Left ventricle myocardium inferior (tissue), 1 donor: ENCODE measurements at places on chromosomes 16 and 17. TPM values are rescaled to one million over a fixed set of nuclear protein-coding genes. Genes with fewer than 3 reads are reported as not detected.

DNA sequence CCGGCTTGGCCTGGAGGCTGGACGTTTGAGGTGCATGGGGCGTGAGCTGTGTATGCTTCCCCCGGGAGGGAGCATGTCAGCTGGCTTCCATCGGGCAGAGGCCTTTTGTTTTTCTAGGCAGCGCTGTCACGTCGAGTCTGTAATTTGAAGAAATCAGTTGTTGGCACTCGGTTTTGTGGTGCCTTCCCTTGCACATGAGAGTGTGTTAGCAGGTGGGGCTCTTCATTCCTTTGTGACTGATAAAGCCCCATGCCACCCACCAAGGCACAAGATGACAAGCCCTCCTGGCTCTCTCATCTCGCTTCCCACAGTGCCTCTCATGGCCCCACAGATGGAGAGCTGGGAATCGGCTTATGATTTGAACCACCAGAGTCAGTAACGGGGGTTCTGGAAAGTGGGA lies 72.1 kb downstream of the BANP start:
- no peak overlapping the region for H3K27ac ChIP-seq
- H3K4me3 ChIP-seq: no peak overlapping the region
- DNase-seq: no peak
- peaks cover 18% of the 10 kb centered on the region for H3K36me3 ChIP-seq
- peaks cover 11% of the 10 kb centered on the region for H3K4me1 ChIP-seq

GRCh38 chr17:49574945-49575678 lies 559 bp upstream of the NXPH3 start:
- H3K36me3 ChIP-seq: no peaks in the 10 kb centered on the region
- H3K27ac ChIP-seq: peak overlapping the region; percentile 75
- DNase-seq: no peak
- H3K4me1 ChIP-seq: peaks cover 55% of the 10 kb centered on the region

The CRHR1 gene
- total RNA-seq: not detected

The EXOC3L1 gene
- 3.9 TPM for total RNA-seq

The RDM1 gene
- total RNA-seq: not detected
